ENCODE measurements at places on chromosomes 12 and 14.

- no peak for DNase-seq
Measured at GRCh38 chr12:44317651-44318126, 481.8 kb downstream of the TMEM117 start.

DNA sequence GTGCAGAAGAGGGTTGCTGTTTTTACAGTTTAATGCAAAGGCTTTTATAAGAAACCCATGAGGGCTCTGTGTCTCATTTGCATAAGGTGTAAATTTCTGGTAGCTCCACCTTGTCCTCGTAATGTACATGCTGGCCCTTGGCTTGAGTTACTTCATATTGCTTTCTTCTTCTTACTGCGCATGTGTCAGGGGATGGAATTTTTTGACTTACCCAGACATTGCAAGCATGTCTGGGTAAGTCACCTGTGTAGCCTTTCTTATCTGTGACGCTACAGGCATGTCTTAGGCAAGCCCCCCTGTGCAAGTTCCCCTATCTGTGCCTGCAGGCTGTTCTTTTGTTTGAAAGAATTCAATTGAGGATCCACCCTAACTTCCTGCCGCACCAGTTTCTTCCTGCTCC lies 274.2 kb downstream of the ETNK1 start:
- DNase-seq, result no peak

GRCh38 chr12:3042394-3042793 lies 34.8 kb upstream of the TSPAN9 start:
- DNase-seq, result no peak

GRCh38 chr12:56317675-56318074 lies 1.9 kb upstream of the CNPY2 start:
- DNase-seq, result no peak

DNA sequence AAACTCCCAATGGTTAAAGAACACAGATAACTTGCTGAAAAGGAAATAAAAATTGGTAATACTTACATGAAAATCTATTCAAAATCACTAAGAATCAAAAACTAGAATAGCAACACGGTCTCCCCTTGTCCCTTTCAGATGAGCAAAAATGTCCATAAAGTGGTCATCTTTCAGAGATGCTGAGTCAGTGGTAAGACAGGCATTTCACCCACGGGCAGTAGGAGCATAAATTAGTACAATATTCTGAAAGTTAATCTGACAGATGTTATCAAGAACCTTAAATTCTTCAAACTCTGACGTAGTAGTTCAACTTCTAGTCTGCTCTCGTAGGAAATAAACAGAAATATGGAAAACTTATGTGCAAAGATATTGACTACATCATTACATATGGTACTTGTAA lies 33.1 kb upstream of the GNPNAT1 start:
- DNase-seq, result no peak

- no peak for DNase-seq
Measured at GRCh38 chr12:63981343-63981742, 136.8 kb downstream of the SRGAP1 start.

DNA sequence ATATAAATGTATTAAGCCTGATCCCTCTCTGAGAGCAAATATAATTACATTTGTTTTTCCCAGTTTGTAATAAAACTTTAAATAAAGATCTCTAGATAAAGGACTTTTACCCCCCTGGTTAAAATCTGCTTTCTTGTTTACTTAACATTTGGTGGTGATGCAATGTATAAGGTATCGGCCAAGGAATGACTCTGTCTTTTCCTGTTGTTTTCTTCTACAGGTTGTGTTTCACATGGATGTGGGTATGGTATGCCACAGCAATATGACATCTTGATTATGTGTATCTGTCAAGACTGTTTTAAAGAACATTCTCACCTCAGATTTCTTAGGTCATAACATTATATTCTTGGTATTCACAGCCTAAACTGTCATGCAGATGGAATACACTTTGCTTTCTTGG lies 210.6 kb upstream of the NOVA1 start:
- no peak for DNase-seq

- DNase-seq, result no peak
Measured at GRCh38 chr12:62701492-62701891, 233.5 kb downstream of the PPM1H start.

GRCh38 chr12:45232756-45233372 lies 17.0 kb downstream of the ANO6 start:
- DNase-seq, result peak; percentile 33

DNA sequence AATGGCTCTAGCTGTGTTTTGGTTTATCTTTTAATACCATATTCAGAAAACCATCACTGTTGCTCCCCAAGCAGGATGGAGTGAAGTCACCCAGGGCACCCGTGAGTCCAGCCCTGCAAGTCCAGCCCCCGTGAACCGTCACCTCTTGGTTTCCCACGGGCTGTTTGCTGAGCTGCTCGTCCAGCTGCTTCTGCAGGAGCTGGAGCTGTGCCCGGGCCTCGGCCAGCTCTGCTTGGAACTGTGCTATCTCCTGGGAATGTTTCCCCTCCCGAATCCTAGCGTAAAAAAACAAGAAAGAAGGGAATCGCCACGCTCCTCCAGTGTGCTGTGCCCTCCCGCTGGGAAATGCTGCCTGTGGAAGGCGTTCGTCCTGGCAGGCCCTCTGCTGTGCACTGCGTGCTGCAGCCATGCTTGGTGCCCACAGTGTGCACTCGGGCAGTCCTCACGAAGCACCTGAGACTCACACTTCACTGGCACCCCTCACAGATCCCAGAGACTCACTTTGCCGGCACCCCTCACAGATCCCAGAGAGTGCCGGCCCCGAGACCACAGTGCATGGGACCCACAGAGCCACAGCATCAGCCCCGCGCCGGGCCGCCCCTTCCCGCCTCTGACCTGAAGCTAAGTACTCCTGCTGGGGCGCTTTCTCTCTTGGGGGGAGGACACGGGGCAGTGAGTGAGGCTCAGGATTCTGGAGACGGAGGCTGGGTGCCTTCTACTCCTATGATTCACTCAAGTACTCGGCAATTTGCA lies 15.4 kb upstream of the ANKLE2 start:
- no peak for DNase-seq

- peak; percentile 20 for DNase-seq
Measured at GRCh38 chr14:103563226-103563620, 463 bp downstream of the COA8 start.

GRCh38 chr14:23009939-23010726 lies at the start of gene C14orf93:
TSS of gene C14orf93 (minus strand) at chr14:23010143. CDS start at chr14:22999023, 11,120 bp downstream.
- peak; percentile 76 for DNase-seq

GRCh38 chr12:30613119-30613830 lies 82.4 kb downstream of the IPO8 start:
- no peak for DNase-seq

DNA sequence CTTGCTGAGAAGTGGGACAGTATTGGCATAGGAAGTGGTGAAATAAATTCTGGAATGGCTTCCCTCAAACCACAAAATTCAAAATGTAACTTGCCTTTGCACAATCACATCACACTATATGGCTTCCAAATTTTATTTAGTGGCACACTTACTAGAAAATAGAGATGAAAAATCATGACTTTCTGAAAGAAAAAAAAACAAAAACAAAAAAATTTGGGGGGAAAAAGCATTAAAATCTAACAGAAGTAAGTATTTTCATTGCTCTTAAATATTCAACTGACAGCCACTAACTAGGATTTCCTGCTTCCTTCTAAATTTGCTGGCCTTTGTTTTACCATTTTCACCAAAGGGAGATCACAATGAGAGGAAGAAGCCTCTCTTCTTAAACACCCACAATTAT lies 23.0 kb downstream of the ATF7 start:
- DNase-seq, result no peak

- DNase-seq, result no peak
Measured at GRCh38 chr14:72480464-72481243, 413.2 kb downstream of the DPF3 start.

DNA sequence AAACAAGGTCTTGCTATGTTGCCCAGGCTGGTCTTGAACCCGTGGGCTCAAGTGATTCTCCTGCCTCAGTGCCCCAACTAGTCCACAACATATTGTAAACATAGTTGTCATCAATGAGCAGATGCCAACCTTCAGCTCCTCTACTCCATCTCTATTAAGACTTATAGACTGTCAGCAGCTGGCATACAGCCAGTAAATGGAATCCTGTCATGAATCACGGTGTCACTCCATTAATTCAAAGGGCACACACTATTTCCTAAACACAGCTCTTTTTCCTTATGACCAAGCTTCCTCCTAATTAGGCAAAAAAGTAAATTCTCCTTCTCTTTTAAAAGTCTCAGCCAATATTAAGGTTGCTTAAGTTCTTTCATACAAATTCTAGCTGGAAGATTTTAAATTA lies 111.2 kb downstream of the ITPR2 start:
- no peak for DNase-seq

- no peak for DNase-seq
Measured at GRCh38 chr12:54959291-54960018, 25.1 kb downstream of the TESPA1 start.

DNA sequence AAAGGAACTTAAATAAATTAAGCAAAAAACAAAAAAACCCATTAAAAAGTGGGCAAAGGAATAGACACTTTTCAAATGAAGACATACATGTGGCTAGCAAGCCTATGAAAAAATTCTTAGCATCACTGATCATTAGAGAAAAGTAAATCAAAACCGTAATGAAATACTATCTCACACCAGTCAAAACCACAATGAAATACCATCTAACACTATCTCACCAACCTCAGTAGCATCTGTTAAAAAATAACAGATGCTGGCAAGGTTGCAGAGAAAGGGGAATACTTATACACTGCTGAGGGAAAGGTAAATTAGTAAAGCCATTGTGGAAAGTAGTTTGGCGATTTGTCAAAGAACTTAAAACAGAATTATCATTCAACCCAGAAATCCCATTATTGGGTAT lies 381.1 kb downstream of the FLRT2 start:
- no peak for DNase-seq

GRCh38 chr14:22888662-22889061 lies 5.6 kb downstream of the REM2 start:
- no peak for DNase-seq

DNA sequence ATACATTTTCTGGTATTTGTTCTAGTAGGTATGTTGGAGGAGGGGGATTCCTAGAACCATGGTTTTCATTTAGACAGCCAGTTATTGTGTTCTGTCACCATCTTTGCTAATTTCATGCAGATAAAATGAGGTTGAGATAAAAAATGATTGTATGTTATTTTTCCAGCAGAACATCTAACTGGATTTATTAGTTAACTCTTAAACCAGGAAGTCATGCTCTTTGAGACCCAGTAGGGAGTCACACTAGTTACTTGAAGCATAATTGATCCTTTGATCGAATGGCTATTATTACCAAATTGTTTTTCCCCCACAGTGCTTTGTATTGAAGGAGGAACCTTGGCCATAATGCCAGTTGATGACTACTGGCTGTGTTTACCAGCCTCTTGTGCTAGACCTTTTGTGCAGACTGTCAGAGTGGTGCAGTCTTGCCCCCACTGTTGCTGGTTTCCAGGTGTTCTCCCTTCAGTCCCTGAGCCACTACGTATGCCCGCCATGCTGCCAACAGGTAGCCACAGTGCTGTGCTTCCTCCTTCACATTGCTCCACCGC lies 6.0 kb downstream of the EID3 start:
- no peak for DNase-seq

GRCh38 chr14:58639842-58640484 lies 2.2 kb downstream of the DACT1 start:
- DNase-seq, result no peak

- DNase-seq, result peak; percentile 11
Measured at GRCh38 chr12:128823216-128823915, 392 bp downstream of the SLC15A4 start.

DNA sequence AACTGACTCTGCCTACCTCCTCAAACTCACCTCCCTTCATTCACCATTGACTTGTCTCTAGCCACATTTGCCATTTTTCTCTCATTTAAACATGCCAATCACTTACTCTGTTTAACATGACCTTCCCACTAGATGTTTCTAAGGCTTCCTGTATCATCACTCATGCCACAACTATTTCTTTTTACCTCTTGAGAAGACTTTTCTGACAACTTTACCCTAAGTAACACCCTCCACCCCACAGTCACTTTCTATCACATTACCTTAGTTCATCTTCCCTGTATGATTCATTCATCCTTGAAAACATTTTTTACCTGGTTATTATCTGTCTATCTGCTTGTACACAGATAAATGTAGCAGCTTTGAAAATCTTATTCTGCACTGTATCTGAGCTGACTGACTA lies 19.4 kb downstream of the PLCZ1 start:
- no peak for DNase-seq

DNA sequence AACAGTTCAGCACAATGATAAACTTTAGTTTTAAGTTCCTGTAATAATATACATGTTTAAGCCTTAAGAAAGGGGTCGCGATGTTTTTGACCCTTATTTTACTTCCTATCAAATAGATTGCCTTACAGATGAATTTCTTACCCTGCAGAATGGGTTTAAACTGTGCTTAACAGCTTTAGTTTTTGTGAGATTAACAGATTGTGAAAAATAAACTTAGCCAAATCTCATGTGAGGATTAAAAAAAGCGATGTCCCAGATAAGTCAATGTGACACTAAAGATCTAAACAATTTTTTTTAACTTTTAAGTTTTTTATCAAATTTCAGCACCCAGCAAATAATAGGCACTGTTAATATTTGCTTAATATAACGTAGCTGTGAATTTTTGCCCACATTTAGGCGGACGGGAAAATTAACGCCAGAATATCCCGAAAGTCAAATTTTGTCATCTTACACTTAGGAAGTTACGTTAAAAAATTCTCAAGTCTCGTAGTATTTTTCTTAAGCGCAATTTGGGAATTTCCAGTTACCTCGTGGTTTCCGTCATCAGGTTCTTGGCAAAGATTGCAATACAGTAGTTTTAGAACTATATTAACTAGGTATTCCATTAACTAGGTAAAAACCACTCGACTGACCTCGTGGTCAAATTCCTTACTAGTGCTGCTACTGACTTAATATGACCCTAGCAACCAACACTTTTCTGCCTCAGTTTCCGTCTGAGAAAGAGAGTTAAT lies 1.2 kb downstream of the HNRNPC start:
- DNase-seq, result no peak

GRCh38 chr12:21769307-21769706 lies 5.2 kb downstream of the KCNJ8 start:
- DNase-seq, result no peak

DNA sequence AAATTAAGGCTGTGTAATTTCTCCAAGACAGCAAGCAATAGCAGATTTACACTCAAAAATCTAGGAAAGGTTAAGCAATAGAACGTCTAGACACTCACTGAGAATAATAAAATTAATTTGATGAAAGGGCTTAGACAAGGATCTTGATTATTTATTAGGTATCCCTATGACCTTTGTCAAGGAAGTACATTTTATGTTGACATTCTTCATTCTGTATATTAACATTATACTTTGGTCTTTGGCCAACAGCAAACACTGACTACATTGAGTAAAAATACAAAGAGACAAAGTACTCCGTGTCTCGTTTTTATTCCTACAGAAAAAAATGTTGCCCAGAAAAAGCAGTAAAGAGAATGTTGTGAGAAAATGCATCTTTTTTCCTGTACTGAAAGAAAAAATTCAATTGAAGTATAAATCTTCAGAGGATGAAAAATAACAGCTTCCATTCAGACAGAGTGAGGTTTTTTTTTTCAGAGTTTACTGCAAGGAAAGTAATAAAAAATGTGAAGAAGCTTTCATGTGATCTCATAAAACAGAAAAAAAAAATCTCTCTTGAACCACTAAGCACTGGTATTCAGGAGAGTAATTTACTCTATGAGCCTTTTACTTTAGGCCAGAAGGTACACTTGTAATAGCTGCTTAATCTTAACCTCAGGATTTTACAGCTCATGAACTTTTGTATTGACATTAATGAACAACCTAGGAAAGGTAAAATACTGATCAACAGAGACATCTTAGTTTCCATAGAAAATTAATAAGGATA lies 605.0 kb downstream of the FSCB start:
- no peak for DNase-seq
